ENCODE measurements at places on chromosomes 5 and 9. TPM values are rescaled to one million over a fixed set of nuclear protein-coding genes. Genes with fewer than 3 reads are reported as not detected.

WDR38 gene
- not detected for total RNA-seq

GRCh38 chr9:105858006-105858690 lies 163.8 kb downstream of the TMEM38B start:
- H3K27ac ChIP-seq = no peak overlapping the region
- H3K36me3 ChIP-seq = no peaks in the 10 kb centered on the region
- H3K4me3 ChIP-seq = no peak overlapping the region

CCL21 gene
- total RNA-seq = 22.8 TPM

- DNase-seq = peak; percentile 18
- H3K4me1 ChIP-seq = peaks cover 28% of the 10 kb centered on the region
- no peaks in the 10 kb centered on the region for H3K27me3 ChIP-seq
- no peaks in the 10 kb centered on the region for H3K36me3 ChIP-seq
Observed at GRCh38 chr5:138874241-138874640, 894 bp downstream of the LRRTM2 start.

- peak overlapping the region; percentile 77 for H3K27ac ChIP-seq
- H3K27me3 ChIP-seq = peaks cover 46% of the 10 kb centered on the region
- peaks cover 36% of the 10 kb centered on the region for H3K4me1 ChIP-seq
- no peaks in the 10 kb centered on the region for H3K36me3 ChIP-seq
Observed at GRCh38 chr9:124771867-124772679, 962 bp upstream of the NR6A1 start.

GRCh38 chr5:136279314-136279713 lies 86.0 kb downstream of the TRPC7 start:
- no peaks in the 10 kb centered on the region for H3K36me3 ChIP-seq
- no peak for DNase-seq
- H3K4me3 ChIP-seq = no peak overlapping the region
- no peaks in the 10 kb centered on the region for H3K4me1 ChIP-seq

GRCh38 chr5:39652036-39652435 lies 227.3 kb upstream of the DAB2 start:
- no peak for DNase-seq
- H3K4me1 ChIP-seq = no peaks in the 10 kb centered on the region
- H3K27ac ChIP-seq = no peak overlapping the region
- no peaks in the 10 kb centered on the region for H3K36me3 ChIP-seq
- H3K4me3 ChIP-seq = no peak overlapping the region

DNA sequence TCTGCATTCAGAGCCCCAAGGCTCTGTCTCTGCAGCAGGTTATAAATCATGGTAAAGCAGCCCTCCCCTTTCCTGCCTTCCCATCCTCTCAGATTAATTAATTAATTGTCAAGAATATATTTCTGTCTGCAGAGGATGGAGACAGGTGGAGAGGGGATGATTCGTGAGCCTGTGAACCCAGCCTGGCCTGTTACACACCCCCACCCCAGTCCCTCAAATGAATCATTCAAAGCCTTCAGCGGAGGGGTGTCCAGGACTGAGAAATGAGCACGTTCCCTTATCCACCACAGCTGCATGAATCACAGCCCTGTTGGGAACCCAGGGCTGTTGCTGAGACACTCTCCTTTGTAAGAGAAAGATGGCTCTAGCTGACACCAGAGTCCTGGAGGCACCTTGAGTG lies 56.0 kb downstream of the NIPAL4 start:
- no peaks in the 10 kb centered on the region for H3K27me3 ChIP-seq
- H3K27ac ChIP-seq = peak overlapping the region; percentile 28
- no peak overlapping the region for H3K4me3 ChIP-seq
- no peak for DNase-seq
- peaks cover 12% of the 10 kb centered on the region for H3K36me3 ChIP-seq

SNCAIP gene
- 0.45 TPM for total RNA-seq

GRCh38 chr5:95668216-95668615 lies 14.6 kb downstream of the SPATA9 start:
- no peak overlapping the region for H3K27ac ChIP-seq
- no peaks in the 10 kb centered on the region for H3K27me3 ChIP-seq
- H3K36me3 ChIP-seq = no peaks in the 10 kb centered on the region
- H3K4me1 ChIP-seq = peaks cover 20% of the 10 kb centered on the region
- no peak for DNase-seq
- H3K4me3 ChIP-seq = no peak overlapping the region

- DNase-seq = peak; percentile 69
- H3K27me3 ChIP-seq = no peaks in the 10 kb centered on the region
- no peak overlapping the region for H3K4me3 ChIP-seq
- H3K36me3 ChIP-seq = no peaks in the 10 kb centered on the region
- H3K4me1 ChIP-seq = peaks cover 14% of the 10 kb centered on the region
- H3K27ac ChIP-seq = peak overlapping the region; percentile 39
Observed at GRCh38 chr5:135127439-135128240, 93.6 kb upstream of the PITX1 start.

MAN1B1 gene
- 50.4 TPM for total RNA-seq

DNA sequence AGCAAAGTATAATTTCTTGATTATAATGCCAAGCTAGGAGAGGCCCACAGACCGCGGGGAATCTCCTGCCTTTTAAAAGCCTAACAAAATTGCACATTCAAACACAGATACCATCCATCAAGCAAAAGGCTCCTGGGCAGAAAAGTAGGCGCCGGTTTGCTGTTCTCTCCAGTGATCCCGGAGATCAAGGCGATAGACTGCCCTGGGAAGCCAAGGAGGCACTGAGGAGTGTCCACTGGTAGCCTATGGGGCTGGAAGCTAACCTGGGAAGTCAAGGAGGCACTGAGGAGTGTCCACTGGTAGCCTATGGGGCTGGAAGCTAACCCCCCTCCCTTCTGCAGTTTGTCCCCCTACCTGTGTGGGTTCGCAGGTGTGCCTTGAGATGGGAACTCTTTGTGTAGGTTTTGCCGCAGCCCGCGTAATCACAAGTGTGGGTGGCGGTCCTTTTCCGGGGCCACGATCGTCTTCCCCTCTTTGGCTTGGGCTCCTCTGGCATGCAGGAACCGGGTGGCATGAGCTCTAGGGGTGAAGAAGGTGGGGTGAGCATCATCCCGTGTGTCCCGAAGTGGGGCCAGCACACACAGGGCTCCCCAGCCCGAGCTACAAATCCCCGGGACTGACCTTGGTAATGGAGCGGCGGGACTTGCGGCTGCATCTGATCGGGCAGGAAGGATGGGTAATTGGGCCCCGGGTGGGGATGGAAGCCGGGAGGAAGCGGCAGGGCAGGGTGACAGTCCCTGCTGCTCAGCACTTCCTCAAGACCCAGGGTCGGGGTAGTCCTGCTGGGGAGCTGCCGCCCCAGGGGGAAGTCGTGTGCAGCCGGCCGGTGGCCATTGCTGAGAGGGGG lies 2.7 kb downstream of the KLF4 start:
- H3K27ac ChIP-seq = peak overlapping the region; percentile 94

CHSY3 gene
- total RNA-seq = 6.1 TPM

GRCh38 chr5:139689631-139690063 lies 41.5 kb downstream of the CXXC5 start:
- DNase-seq = peak; percentile 74
- no peaks in the 10 kb centered on the region for H3K27me3 ChIP-seq
- peaks cover 79% of the 10 kb centered on the region for H3K4me1 ChIP-seq
- peak overlapping the region; percentile 32 for H3K27ac ChIP-seq
- H3K4me3 ChIP-seq = no peak overlapping the region

DNA sequence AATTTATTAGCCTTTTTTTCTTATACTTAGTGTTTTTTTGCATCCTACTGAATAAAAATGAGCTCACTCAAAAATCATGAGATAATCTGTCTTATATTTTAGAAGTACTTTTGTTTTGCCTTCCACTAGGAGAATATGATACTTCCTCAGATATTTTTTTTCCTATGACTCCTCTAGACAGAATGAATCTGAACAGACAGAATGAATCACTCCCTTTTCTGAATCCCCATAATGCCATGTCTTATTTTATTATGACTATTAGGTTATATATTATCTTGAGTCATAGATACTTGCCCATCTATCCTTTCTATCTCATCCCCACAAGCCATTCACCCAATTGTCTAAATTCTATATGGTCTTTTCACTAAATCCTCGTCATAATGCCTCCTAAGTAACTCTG lies 134.6 kb downstream of the BRINP1 start:
- DNase-seq = no peak
- no peak overlapping the region for H3K4me3 ChIP-seq
- no peaks in the 10 kb centered on the region for H3K36me3 ChIP-seq
- no peaks in the 10 kb centered on the region for H3K4me1 ChIP-seq

DNA sequence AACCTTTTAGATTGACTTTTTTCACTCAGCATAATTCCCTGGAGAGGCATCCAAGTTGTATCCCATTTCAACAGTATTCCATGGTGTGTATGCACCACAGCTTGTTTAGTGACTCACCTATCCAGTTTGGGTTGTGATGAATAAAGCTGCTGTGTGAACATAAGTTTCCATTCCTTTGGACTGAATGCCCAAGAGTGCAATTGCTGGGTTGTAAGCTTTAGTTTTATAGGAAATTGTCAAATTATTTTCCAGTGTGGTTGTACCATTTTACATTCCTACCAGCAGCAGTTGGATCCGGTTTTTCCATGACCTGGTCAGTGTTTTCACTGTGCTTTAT lies 60.9 kb upstream of the TMED7 start:
- peaks cover 17% of the 10 kb centered on the region for H3K4me1 ChIP-seq
- H3K27ac ChIP-seq = no peak overlapping the region
- DNase-seq = peak; percentile 9
- H3K27me3 ChIP-seq = no peaks in the 10 kb centered on the region
- H3K4me3 ChIP-seq = no peak overlapping the region

DNA sequence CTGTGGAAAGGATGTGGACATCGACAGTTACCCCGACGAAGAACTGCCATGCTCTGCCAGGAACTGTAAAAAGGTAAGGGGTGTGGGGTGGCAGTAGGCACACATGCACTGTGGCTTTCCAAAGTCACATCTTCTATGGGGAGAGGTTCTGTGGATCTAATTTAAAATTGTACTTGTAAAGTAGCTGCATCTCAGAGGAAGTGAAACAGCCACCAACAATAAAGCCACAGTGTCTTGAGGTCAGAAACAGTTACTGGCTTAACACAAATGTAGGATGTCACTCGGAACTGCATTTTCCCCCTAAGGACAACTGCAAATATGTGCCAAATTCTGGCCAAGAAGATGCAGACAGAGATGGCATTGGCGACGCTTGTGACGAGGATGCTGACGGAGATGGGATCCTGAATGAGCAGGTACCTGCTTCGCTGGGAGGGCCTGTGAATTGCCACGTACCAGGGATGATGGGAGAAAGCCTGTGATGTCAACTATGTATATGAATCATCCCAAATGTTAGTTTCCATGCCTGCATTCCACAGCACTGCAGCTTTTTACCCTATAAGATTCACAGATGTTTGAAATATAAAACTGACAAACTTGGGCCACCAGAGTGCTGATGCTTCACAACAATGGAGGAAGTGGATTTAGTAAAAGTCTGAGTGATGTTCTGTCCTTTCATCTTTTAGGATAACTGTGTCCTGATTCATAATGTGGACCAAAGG lies 35.3 kb downstream of the THBS4 start:
- H3K36me3 ChIP-seq = no peaks in the 10 kb centered on the region
- no peak overlapping the region for H3K27ac ChIP-seq
- no peak overlapping the region for H3K4me3 ChIP-seq
- no peak for DNase-seq
- H3K27me3 ChIP-seq = no peaks in the 10 kb centered on the region

DNA sequence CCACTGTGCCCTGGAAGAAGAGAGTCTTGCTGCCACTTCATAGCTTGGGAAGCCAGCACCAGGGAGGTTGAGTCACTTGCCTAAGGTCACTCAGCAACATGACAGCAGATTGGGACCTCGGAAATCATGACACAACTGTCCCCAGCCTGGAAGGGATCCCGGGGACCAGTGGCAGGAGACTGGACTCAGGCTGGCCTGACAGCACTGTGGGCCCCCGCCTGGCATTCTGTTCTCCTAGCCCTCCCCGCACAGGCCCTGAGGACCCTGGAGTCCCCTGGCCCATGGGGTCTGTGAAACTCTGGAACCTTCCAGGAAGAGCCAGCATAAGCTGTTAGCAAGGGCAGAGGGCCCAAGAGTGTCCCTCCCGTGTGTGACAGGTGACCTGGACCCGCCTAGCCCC lies 64.9 kb downstream of the COL5A1 start:
- peak overlapping the region; percentile 93 for H3K27ac ChIP-seq
- peaks cover 80% of the 10 kb centered on the region for H3K4me1 ChIP-seq
- DNase-seq = no peak
- peaks cover 5% of the 10 kb centered on the region for H3K36me3 ChIP-seq
- H3K4me3 ChIP-seq = no peak overlapping the region
- H3K27me3 ChIP-seq = no peaks in the 10 kb centered on the region

- no peak overlapping the region for H3K4me3 ChIP-seq
- H3K4me1 ChIP-seq = no peaks in the 10 kb centered on the region
- no peaks in the 10 kb centered on the region for H3K27me3 ChIP-seq
- no peak for DNase-seq
Observed at GRCh38 chr9:97958812-97959511, 21.0 kb upstream of the HEMGN start.

DNA sequence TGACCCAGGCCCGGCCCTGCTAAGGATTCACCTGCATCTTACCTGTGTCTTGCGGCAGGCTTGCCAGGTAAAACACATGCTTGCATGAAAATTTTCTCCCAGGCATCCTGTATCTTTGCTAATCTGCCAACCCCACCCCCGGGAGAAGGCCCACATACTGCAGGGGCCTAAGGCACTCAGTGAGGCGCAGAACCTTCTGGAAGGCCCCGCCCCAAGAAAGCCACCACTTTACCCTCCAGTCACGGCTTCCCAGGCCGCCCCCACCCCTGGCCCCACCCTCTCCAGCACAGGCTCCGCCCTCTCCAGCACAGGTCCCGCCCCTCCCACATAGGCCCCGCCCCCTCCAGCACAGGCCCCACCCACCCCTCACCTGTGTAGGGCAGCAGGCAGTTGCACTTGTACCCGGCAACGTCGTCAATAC lies 29.8 kb upstream of the SEC16A start:
- H3K4me1 ChIP-seq = no peaks in the 10 kb centered on the region
- no peak overlapping the region for H3K4me3 ChIP-seq
- peak overlapping the region; percentile 68 for H3K27ac ChIP-seq
- no peak for DNase-seq
- no peaks in the 10 kb centered on the region for H3K27me3 ChIP-seq

GRCh38 chr9:124629600-124629999 lies 122.4 kb upstream of the NR5A1 start:
- DNase-seq = no peak
- no peaks in the 10 kb centered on the region for H3K36me3 ChIP-seq
- no peaks in the 10 kb centered on the region for H3K4me1 ChIP-seq
- no peak overlapping the region for H3K27ac ChIP-seq

NUTM2G gene
- not detected for total RNA-seq

- H3K4me1 ChIP-seq = no peaks in the 10 kb centered on the region
- no peak for DNase-seq
- H3K27ac ChIP-seq = no peak overlapping the region
- no peaks in the 10 kb centered on the region for H3K27me3 ChIP-seq
- H3K4me3 ChIP-seq = no peak overlapping the region
Observed at GRCh38 chr5:120396186-120396585, 67.9 kb upstream of the PRR16 start.

ATG12 gene
- total RNA-seq = 73.3 TPM

GRCh38 chr5:42591015-42591414 lies 165.6 kb upstream of the CCDC152 start:
- no peak for DNase-seq
- peaks cover 10% of the 10 kb centered on the region for H3K4me1 ChIP-seq
- no peaks in the 10 kb centered on the region for H3K27me3 ChIP-seq

Measured in stomach (tissue), 19 donors.